ENCODE measurements at places on chromosomes 4 and X.

DNA sequence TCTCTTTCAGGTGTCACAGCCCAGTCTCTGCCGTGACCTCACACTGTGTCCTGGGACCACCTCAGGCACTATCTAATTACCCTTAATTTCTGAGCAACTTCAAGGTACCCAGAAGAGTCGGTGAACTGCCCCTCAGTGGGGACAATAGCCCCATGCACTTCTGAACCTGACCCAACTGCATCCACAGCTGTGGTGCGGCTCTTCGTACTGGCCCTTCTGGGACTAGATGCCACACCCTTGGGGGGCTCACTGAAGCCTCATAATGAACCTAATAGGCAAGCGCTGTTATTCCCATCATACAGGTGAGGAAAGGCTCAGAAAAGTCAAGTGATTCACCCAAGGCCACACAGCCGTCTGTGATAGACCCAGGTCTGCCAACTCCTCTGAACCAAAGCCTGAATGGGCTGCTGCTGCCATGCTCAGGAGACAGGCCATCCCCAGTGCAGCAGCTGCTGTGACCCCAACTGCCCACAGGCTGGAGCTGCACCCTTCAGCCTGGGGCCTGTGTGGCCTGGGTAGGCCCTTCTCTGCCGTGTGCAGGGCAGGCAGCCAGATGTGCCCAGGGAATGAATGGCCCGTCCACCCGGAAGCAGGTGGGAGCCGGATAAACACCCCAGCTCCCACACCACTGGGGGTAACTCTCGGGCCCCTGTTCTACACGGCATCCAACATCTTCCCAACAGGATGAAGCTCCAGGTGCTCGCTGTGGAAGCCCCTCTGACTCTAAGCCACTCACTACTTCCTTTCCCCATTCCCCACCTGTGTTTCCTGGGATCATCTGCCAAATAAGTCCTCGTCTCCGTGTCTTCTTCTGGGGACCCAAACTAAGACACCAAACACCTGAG, 35.9 kb downstream of the HMX1 start:
- DNase-seq: no peak

- peak; percentile 5 for DNase-seq
These were observed 21.7 kb upstream of the SEC24B start for GRCh38 chr4:109411964-109412363.

DNA sequence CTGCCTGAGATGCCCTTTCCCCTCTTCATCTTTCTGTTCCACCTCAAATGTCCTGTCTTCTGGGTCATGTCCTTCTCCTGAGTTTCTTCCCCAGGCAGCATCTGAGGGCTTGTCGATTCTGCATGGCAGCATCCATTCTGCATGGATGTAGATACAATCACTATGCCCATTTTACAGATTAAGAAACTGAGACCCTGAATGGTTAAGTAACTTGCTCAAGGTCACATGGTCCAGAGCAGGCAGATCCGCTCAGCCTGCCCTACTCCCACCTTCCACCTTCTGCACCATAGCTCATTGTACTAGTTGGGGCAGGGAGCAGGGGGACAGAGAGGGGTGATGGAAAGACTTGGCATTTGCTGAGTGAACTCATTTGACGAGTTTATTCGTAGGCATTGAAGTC, 32.0 kb downstream of the ZNF185 start:
- DNase-seq: no peak

GRCh38 chrX:93420525-93421082, 252.8 kb downstream of the NAP1L3 start:
- no peak for DNase-seq

DNA sequence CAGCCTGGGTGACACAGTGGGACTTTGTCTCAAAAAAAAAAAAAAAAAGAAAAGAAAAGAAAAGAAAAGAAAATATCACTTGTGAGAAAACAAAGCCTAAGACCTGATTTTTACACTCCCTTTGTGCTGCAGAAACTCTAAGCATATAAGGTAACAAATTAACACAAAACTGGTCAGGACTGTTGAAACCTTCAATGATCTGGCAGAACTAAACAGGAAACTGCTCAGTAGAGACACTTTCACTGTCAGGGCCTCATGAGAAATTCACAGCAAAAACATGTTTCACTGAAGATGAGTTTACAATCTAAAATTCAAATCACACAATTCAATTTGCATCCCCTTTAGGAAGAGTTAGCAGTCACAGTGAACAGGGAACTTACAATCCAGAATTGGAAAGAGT, 69.1 kb upstream of the HOPX start:
- no peak for DNase-seq

- DNase-seq: no peak
These were observed 36.9 kb downstream of the NLGN3 start for GRCh38 chrX:71181558-71181909.

DNA sequence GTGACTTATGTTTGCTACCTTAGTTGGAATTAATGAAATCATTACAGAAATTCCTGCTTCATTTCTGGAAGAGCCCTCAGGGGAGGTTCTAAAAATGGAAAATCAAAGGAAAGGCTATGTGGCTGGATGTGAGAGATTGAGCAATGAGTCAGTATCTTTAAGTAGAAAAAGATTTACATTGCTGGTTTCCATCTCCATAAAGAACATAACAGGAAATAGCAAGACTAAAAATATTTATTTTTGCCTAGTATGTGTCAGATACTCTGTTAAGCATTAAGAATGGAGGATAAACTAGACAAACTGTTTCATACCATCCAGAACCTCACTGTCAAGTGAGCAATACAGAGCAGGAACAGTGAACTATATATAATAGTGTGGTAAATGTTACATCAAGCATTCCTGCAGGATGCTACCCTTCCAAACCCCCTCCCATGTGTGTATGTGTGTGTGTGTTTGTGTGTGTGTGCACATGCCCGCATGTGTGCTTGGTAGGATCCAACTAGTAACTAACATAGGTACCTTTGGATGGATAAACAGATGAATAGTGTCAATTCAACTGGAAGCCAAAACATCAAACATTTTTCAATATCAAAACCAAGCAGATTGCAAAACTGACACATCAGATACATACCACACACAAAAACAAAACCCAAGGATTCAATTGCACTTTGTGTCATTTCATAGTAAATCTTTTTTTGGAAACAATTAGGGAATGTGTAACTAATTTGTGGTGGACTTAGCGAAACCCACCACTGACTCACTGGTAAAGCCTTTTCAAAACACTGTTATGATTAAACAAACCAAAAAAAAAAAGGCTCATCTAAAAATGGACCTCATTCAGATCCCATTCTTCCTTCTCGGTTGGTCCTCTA, 223.4 kb downstream of the SHROOM3 start:
- no peak for DNase-seq

DNA sequence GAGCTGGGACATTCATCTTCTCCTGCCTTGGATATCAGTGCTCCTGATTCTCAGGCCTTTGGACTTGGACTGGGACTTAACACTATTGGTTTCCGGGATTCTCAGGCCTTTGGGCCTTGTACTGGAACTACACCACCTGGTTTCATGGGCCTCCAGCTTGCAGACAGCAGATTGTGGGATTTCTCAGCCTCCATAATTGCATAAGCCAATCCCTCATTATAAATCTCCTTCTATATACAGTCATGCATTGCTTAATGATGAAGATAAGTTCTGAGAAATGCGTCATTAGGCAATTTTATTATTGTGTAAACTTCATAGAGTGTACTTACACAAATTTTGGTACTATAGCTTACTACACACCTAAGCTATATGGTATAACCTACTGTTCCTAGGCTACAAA, 8.9 kb upstream of the CCNG2 start:
- DNase-seq: no peak

GRCh38 chr4:164261831-164262230, 492.1 kb upstream of the SMIM31 start:
- no peak for DNase-seq

- DNase-seq: no peak
These were observed at the start of gene GASK1B for GRCh38 chr4:158172261-158173258. Gene GASK1B (minus strand): TSS chr4:158173025. CDS start chr4:158171375, 1,650 bp downstream.

All from anterior cingulate cortex (tissue), 58 donors.